SW480 (cell line): ENCODE measurements at places on chromosomes 4 and X.

- no peak for DNase-seq
Measured at GRCh38 chr4:66475596-66475995, 805.3 kb upstream of the EPHA5 start.

DNA sequence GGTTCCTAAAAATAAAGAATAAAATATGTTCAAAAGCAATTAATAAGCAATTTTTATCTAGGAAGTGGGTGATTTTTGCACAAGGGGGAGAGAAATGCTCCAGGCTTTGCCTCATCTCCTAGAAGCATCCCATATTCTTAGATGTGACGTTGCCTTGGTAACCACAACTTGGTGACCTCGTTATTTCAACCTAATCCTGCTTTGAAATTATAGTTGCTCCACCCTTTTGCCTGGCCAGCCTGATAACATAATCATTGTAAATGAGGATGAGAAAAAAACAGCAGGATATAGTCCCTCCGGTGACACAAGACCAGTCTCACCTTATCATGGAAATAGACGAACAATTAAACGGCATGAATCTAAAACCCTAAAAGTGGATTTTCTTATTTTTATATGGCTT is 194.4 kb downstream of the QDPR start:
- DNase-seq = no peak

GRCh38 chr4:88341227-88342192 is 37.1 kb upstream of the HERC6 start:
- no peak for DNase-seq

GRCh38 chr4:84634961-84635360 is 52.0 kb downstream of the CDS1 start:
- no peak for DNase-seq

GRCh38 chr4:140755774-140756318 is 339 bp downstream of the TBC1D9 start:
- DNase-seq = peak; percentile 46

GRCh38 chrX:140502491-140503237 is 2.2 kb downstream of the SOX3 start:
- no peak for DNase-seq

DNA sequence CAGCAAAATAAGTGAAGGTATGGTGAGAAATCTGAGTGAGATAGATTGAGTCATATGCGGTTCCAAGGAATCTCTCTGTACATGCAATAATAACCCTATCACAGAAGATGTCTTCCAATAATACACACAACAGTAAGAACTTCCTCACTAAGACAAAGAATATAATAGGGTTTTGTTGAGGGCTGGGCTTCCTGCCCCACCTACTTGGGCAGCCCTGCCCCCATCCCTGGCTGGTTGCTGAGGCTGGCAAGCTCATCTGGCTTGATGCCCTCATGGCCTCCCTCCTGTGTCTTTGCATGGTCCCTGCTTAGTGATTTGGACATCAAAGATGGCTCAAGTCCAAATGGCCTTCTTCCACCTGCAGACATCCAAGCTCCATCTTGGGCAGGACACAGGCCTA is 2.7 kb downstream of the GEMIN8 start:
- DNase-seq = no peak

DNA sequence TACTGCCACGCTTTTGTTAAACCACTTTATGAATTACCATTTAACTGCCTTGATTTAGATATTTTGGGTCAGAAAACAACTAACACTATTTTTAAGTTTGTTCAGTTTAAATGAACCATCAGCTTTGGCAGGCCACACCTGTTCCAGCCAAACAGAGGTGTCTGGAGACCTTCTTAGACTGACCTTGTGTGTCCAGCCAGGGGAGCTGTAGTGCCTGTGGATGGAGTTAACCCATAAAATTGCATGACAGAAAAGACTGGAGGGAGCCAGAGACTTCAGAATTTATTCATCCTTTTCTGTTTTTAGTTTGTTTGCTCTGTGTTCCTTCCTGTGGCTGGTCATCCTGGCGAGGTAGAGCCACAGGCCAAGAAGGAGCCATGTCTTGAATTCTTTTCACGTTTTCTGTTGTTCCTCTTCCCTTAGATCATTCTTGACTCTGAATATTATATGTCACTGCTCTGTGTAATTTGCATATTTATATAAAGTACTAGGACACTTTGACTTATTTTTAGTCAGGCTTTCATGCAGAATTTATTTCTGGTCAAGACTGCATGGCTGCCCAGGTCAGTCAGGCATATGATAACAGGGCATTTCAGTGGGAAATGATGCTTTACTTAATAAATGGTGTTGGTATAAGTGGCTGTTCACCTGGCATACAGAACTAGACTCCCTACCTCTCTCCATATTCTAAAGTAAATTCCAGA is 26.7 kb downstream of the HERC3 start:
- no peak for DNase-seq

- DNase-seq = no peak
Measured at GRCh38 chr4:5798462-5798861, 87.5 kb downstream of the EVC start.

GRCh38 chrX:95893636-95894035 is 791.0 kb upstream of the DIAPH2 start:
- no peak for DNase-seq

DNA sequence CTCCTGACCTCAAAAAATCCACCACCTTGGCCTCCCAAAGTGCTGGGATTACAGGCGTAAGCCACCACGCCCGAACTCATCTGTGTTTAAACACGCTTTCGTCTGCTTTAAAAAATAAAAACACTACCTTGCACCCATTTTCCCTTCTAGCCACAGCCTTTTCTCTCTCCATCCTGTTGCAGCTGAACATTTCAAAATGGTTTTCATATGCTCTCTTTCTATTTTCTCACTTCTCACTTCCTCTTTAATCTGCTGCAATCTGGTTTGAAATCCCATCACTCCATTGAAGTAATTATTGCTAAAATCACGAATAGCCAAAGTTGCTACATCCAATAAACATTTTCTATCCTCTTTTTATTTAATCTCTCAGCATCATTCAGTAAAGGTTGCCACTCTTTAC is 70.0 kb downstream of the DCHS2 start:
- no peak for DNase-seq

GRCh38 chrX:111164728-111165127 is 68.7 kb downstream of the PAK3 start:
- peak; percentile 11 for DNase-seq

GRCh38 chr4:184373886-184374405 is 100.4 kb downstream of the IRF2 start:
- no peak for DNase-seq

- no peak for DNase-seq
Measured at GRCh38 chr4:16194214-16194613, 32.1 kb downstream of the TAPT1 start.
